ENCODE measurements at places on chromosomes 4 and X. TPM values are rescaled to one million over a fixed set of nuclear protein-coding genes. Genes with fewer than 3 reads are reported as not detected.

DNA sequence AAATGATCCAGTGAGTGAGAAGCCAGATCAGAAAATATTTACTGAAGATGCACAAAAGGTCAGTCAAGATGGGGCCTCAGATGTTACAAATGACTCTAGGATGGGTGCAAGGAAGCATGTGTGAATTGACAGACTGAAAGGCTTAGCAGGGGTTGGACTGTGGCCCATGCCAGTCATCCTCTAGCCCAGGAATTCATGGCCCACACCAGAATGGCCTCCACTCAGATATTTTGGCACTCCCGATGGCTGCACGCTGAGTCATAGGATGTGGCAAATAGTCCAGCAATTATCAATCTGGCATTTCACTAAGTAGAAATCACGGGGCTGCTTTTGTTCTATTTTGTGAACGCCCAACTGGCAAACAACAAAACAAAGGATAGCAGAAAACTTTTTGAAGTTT, 406.5 kb downstream of the IQCM start:
- DNase-seq, result no peak

- no peak for DNase-seq
These were observed 52.8 kb downstream of the GRIA3 start for GRCh38 chrX:123236859-123237258.

- no peak for DNase-seq
These were observed 167.5 kb downstream of the DCTD start for GRCh38 chr4:182749667-182750167.

DNA sequence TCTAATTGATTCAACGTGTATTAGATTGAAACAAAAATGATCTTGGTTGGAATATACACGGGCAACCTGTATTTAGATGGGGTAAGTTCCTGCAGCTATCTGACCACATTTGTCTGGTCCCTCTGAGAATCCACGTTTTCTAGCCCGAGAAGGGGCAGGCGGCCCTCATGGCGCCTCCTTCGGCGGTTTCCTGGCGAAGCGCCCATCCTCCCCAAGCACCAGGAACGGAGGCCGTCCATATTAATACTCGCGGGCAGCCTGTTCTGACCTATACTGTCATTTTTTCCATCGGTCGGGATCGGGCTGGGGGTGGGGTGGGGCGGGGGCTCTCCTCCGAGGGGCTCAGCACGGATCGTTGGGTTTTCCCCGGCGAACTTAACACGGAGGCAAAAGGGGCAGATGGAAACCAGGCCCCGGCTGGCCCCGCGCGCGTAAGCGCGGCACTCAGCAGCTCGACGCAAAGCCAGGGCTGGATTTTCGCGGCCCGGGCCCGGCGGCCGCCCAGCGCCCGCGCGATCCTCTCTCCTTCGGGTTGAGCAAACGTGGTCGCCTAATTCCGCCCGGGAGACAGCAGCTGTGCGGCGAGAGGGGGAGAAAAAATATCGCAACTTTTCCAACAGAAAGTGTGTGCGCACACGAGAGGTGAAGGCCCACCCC, 77.2 kb upstream of the BCOR start:
- DNase-seq, result peak; percentile 61

PABPC1L2B gene
- 9.4 TPM for total RNA-seq

GRCh38 chr4:166128403-166128802, 255.4 kb downstream of the TLL1 start:
- DNase-seq, result no peak

MEPE gene
- total RNA-seq, result not detected

DNA sequence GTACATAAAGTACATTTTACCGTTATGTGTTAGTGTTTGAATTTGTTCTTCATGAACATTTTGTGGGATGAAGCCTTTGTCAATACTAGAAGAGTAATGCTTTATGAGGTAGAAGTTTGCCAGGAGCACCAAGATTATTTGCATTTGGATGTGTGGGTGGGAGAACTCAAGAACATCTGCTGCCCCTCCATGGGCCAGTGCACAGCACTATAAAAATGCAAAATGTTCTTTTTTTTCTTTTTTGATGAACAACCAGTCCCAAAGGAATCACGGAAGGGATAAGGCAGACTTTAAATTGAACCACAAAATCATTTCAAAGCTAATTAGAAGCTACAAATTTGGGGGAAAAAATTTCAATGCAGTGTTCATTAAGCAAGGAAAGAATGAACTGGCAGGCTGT, 300.3 kb upstream of the NWD2 start:
- DNase-seq, result no peak

LEF1 gene
- total RNA-seq, result 15.9 TPM

CLGN gene
- total RNA-seq, result 21.6 TPM

- DNase-seq, result no peak
These were observed 208.1 kb downstream of the ANKRD50 start for GRCh38 chr4:124504431-124504830.

DNA sequence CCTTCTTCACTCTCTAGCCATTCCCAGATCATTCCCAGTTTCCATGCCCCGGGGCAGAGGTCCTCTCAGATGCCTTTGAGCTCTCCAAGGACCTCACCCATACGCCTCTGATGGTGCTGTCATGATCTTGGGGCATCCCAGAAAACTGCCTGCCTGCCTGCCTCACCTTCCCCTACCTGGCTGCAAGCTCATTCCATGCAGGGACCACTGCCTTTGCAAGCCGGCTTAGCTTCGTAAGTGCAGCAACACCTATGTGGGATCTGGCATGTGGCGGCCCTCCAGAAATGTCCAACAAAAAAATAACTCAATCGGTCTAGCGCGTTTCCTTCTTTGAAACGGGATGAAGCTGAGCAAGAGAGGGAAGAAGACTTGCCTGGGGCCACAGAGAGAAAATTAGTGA, 53.0 kb downstream of the C4orf50 start:
- DNase-seq, result no peak

MYOZ2 gene
- not detected for total RNA-seq

GRCh38 chr4:106034751-106035150, 139.5 kb downstream of the NPNT start:
- DNase-seq, result no peak
